Left ventricle myocardium inferior (tissue), 1 donor: ENCODE measurements at places on chromosomes 12 and 14. TPM values are rescaled to one million over a fixed set of nuclear protein-coding genes. Genes with fewer than 3 reads are reported as not detected.

Gene RIPK3
- 3.6 TPM for total RNA-seq

GRCh38 chr12:22399464-22400180, 65.1 kb upstream of the ST8SIA1 start:
- no peaks in the 10 kb centered on the region for H3K4me1 ChIP-seq
- no peak for DNase-seq
- no peak overlapping the region for H3K4me3 ChIP-seq
- no peaks in the 10 kb centered on the region for H3K36me3 ChIP-seq

DNA sequence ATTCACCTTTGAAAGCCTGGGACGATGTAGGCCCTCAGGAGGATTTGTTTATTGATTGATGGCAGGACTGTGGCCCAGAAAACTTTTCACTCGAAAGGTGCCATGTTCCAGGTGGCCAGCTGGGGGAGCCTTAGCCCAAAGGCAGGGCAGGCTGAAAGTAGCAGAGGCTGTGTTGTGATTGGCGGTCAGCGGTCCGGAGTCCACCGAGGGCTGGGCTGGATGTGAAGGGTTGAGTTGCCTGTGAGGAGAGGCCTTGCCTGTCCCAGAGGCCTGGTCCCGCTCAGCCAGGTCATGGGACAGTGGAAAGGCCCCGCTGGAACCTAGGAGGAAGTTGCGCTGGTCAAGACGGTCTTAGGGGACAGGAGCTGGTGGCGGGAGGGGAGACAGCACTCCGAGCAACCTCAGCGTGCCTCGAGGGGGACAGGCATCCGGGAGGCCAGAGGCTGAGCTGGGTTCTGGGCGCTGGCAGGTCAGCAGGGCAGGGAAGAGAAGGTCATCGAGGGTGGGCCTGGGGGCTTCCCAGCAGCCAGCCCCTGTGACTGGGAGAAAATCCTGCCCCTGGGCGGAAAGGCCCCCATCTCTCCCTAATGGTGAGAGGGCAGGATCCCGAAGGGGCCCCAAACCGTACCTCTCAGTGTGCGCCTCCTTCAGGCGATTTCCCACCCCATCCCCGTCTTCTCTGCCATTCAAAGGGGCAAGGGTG, 26.3 kb downstream of the CMA1 start:
- no peak overlapping the region for H3K27ac ChIP-seq
- peaks cover 7% of the 10 kb centered on the region for H3K27me3 ChIP-seq
- H3K4me1 ChIP-seq, result no peaks in the 10 kb centered on the region
- no peak overlapping the region for H3K4me3 ChIP-seq
- no peak for DNase-seq

DNA sequence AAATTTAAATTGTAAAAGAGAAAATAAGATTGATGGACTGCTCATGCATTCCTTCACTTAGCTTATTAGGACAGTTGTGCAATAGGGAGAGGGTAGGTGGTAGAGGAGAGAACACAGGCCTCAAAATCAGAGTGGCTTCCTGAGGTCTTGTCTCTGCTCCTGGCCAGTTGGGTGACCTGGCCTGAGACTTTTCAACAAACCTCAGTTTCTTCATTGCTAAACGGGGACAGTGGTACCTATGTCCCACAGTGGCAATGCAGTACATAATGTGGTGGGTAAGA, 2.6 kb downstream of the MAP3K12 start:
- DNase-seq, result no peak
- H3K36me3 ChIP-seq, result no peaks in the 10 kb centered on the region
- no peaks in the 10 kb centered on the region for H3K27me3 ChIP-seq
- peak overlapping the region; percentile 51 for H3K27ac ChIP-seq

Gene GLT1D1
- total RNA-seq, result 11.8 TPM

DNA sequence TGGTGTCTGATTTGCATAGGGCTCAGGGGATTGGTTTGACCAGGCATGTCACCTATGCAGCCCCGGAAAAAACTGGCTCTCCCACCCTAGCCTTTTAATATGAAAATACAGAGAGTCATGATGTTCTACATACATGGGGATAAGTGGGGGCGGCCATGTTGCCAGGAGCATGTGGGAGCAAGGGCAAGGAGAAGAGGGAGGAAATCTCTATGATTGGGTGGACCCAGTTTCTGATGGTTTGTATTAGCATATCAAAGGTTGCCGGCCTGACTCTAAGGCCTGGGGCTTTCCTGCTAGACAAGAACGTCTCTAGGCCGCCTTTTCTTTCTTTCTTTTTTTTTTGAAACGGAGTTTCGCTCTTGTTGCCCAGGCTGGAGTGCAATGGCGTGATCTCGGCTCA, 123.4 kb upstream of the CPSF6 start:
- no peaks in the 10 kb centered on the region for H3K27me3 ChIP-seq
- H3K27ac ChIP-seq, result no peak overlapping the region
- H3K4me1 ChIP-seq, result no peaks in the 10 kb centered on the region
- H3K36me3 ChIP-seq, result no peaks in the 10 kb centered on the region

Gene GPR132
- 1.0 TPM for total RNA-seq

DNA sequence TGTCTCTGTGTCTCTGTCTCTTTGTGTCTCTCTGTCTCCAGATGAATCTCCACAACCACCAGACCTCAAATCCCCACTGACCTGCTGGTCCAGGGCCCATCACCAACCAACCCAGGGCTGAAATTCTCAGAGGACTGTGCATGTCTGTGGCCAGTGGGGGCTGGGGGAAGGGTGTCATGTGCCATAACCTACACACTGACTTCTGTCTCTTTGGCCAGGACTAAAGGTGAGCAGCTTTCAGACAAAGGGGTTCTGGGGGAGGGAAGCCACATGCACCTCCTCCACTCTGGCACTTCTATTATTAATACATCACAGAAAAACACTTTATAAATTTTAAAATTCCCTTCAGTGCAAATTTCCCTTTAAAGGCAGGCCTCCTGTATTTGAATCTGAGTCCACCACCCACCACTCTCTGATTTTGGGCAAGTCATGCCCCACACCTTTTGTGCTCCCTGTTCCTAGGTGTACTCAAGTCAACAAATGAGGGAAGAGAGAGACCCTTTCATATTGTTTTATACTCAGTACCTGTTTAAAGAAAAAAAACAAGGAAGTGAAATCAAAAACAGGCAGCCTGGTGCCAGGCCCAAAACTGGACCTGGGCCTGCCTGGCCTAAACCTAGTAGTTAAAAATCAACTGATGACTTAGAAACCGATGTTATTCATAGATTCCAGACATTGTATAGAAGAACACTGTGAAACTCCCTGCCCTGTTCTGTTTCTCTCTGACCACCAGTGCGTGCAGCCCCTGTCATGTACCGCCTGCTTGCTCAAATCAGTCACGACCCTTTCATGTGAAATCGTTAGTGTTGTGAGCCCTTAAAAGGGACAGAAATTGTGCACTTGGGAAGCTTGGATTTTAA, 80.2 kb downstream of the TUNAR start:
- DNase-seq, result no peak
- no peak overlapping the region for H3K27ac ChIP-seq
- no peaks in the 10 kb centered on the region for H3K36me3 ChIP-seq
- H3K4me1 ChIP-seq, result no peaks in the 10 kb centered on the region
- H3K27me3 ChIP-seq, result peaks cover 60% of the 10 kb centered on the region

Gene MMP17
- total RNA-seq, result 0.77 TPM

DNA sequence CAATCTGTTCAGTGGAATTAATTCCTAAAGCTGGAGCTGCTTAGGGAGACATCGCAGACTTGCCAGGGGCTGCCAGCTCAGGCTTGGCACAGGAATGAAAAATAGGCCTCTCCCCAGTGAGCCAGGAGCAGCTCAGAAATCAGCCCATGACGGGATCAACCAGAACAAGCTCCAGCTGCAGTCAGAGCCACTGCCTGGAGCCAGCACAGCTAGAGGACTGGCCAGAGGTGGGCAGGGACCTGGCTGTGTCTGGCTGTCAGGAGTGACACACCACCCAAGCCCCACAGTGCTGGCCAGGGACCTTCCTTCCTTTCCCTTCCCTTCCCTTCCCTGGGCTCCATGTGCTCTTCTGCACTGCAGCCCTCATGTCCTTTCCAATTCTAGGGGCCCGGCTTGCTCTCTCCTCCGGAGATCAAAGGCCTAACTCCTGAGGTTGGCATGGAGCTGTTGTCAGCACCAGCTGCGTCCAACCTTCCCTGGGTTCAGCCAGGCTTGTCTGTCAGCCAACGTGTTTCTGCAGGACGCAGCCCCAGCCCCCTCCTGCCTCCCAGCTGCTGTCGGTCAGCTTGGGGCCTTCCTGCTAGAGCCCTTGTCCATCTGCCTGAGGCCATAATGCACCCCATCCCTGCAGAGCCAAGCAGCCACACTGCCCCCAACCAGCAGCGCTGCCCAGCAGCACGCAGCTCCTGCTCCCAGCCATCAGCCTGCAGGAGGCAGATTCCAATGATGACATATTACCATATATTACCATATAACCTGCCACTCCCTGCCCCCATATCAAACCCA, 149.3 kb downstream of the CALM1 start:
- H3K27me3 ChIP-seq, result no peaks in the 10 kb centered on the region
- H3K4me3 ChIP-seq, result no peak overlapping the region
- peak overlapping the region; percentile 93 for H3K27ac ChIP-seq
- H3K4me1 ChIP-seq, result peaks cover 50% of the 10 kb centered on the region
- peak; percentile 55 for DNase-seq

GRCh38 chr12:74586251-74586650, 48.6 kb downstream of the ATXN7L3B start:
- DNase-seq, result no peak
- H3K27ac ChIP-seq, result no peak overlapping the region
- H3K27me3 ChIP-seq, result no peaks in the 10 kb centered on the region
- H3K4me3 ChIP-seq, result no peak overlapping the region
- H3K36me3 ChIP-seq, result no peaks in the 10 kb centered on the region
- no peaks in the 10 kb centered on the region for H3K4me1 ChIP-seq

- no peaks in the 10 kb centered on the region for H3K36me3 ChIP-seq
- H3K4me1 ChIP-seq, result peaks cover 14% of the 10 kb centered on the region
- DNase-seq, result no peak
- no peak overlapping the region for H3K4me3 ChIP-seq
Observed at GRCh38 chr12:92085736-92086040, 60.0 kb downstream of the BTG1 start.

- H3K27me3 ChIP-seq, result no peaks in the 10 kb centered on the region
- H3K4me3 ChIP-seq, result no peak overlapping the region
- no peaks in the 10 kb centered on the region for H3K36me3 ChIP-seq
- no peak for DNase-seq
- H3K27ac ChIP-seq, result no peak overlapping the region
Observed at GRCh38 chr14:29587761-29588470, 339.7 kb downstream of the PRKD1 start.

DNA sequence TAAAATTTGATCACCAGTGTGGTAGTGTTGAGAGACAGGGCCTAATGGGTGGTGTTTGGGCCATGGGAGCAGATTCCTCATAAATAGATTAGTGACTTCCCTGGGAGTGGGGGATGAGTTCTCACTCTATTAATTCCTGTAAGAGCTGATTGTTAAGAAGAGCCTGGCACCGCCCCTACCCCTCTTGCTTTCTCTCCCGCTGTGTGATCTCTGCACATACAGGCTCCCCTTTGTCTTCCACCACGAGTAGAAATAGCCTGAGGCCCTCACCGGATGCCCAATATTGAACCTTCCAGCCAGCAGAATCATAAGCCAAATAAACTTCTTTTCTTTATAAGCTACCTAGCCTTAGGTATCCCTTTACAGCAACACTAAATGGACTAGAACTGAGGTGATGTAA, 31.9 kb upstream of the CAND1 start:
- no peaks in the 10 kb centered on the region for H3K36me3 ChIP-seq
- no peaks in the 10 kb centered on the region for H3K27me3 ChIP-seq
- no peak overlapping the region for H3K4me3 ChIP-seq
- H3K27ac ChIP-seq, result no peak overlapping the region
- DNase-seq, result no peak

DNA sequence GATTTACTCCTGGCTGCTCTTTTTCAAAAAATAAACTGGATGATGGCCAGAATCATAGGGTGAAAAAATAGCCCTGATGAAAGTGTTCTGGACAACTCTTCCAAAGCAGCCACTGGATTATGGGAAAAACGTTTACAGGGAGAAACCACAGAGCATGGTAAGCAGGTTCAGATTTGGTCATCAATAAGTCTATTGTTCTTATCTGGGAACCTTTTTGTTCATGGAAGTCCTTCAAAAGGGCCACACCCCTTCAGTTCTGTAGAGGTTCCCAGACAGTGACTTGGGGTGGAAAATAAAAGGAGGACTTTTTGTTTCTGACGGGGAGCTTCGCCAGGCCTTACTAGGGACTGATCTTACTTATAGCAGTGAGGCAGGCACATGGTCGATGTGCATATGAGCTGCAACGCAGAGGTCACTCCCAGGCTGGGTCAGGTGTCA, 117.4 kb upstream of the SLC38A2 start:
- DNase-seq, result no peak
- no peak overlapping the region for H3K4me3 ChIP-seq
- no peaks in the 10 kb centered on the region for H3K27me3 ChIP-seq

DNA sequence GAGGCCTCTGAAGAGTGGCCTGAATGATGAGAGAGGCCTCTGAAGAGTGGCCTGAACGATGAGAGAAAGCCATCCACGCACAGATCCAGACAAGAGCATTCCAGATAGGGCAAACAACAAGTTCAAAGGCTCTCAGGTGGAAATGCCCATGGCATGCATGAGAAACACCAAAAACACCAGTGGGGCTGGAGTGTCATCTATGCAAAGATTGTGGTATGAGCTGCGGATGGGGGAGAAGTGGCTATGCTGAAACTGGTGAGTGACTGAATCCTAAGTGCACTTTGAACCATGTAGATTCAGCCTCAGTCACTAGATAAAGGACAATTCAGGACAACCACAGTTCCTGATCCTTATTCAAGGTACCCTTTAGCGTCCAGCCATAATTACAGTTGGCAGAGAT, 79.4 kb upstream of the GZMB start:
- H3K27ac ChIP-seq, result no peak overlapping the region
- no peak for DNase-seq
- peaks cover 5% of the 10 kb centered on the region for H3K27me3 ChIP-seq
- no peak overlapping the region for H3K4me3 ChIP-seq
- peaks cover 4% of the 10 kb centered on the region for H3K4me1 ChIP-seq
- H3K36me3 ChIP-seq, result no peaks in the 10 kb centered on the region

DNA sequence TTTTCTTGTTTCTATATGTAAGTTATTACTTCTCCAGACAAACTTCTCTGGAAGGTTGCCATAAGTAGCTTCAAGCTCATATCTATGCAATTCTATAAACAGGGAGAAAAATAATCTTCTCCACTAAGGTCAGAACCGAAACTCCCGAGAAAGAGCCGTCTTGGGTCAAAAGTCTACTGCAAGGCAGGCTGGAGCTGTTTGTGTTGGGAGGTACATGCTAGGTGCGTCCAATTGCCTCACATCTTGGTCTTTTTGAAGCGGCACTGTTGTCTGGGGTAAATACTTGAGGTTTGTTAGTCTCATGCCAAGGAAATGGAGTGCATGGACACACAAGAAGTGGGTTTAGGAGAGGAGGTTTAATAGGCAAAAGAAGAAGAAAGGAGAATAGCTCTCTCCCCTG, 674.7 kb upstream of the TMEM132C start:
- H3K27ac ChIP-seq, result no peak overlapping the region
- no peak for DNase-seq
- no peaks in the 10 kb centered on the region for H3K4me1 ChIP-seq

Gene STXBP6
- total RNA-seq, result 21.7 TPM

- H3K4me3 ChIP-seq, result no peak overlapping the region
- no peak overlapping the region for H3K27ac ChIP-seq
- no peaks in the 10 kb centered on the region for H3K27me3 ChIP-seq
- no peak for DNase-seq
Observed at GRCh38 chr12:40829738-40830144, 137.5 kb downstream of the CNTN1 start.

Gene CRIP1
- total RNA-seq, result 65.9 TPM

Gene NTN4
- total RNA-seq, result 76.8 TPM

Gene DCN
- total RNA-seq, result 716 TPM
